ENCODE measurements at places on chromosomes 3 and 15.

DNA sequence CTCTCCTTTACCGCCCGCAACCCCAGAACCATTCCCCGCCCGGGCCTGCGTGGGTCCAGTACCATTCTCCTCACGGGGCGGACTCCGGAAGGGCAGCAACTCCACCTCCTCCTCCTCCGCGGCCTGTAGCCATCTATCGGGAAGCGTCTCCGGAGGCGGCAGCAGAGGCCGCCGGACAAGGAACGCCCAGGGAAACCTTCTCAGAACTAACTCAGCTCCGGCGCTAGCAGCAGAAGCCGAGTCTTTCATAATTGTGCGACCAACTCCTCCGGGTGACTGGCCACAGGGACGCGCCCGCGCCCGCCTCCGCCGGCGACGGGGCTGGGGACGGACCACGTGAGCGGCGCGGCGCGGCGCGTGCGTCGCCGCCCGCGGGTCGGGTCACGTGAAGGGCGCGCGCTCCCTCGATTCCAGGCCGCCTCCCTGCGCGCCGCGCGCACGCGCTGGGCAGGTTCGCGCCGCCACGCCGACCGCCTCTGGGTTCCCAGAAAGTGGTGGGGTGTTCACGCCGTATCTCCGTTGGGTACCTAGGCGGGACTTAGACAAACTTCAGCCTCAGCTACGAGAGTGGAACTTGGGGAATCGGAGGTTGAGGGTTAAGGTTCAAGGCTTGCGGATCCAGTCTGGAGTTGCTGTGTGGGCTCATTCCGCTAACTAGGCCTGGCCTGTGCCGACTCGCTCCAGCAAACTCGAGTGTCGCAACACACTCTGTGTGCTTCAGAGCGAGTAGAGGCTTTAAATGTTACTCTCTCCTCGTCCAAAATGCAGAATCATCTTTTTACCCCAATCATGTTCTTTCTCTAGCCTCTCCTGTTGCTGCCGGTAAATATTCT lies at the start of gene TRPM7:
Gene TRPM7, minus strand, starts transcription at position 329 of the 833 bp plus-strand sequence. Its CDS starts 264 bp downstream, at position 65.
- DNase-seq, result peak; percentile 85

- DNase-seq, result no peak
Measured at GRCh38 chr15:70329179-70329578, 231.5 kb upstream of the TLE3 start.

DNA sequence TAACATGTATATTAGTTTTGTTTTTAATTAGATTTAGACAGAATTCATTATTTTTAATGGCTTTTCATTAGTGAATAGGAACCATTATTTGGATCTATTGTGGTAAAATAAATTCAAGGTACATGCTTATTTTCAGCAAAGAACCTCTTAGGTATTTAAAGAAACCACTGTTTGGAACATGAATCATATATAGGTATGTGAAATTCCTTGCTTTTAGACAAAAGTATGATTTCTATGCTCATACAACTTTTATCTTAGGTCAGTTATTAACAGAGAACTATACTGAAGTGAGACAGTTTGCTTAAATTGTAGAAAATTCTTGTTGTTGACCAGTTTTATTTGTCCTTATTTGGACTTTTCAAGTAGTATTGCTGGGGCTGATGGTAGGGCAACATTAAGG lies 389.9 kb downstream of the FEZF2 start:
- DNase-seq, result no peak

- peak; percentile 11 for DNase-seq
Measured at GRCh38 chr3:128226795-128227395, 73.6 kb downstream of the EEFSEC start.

- no peak for DNase-seq
Measured at GRCh38 chr3:185824051-185825005, 514 bp downstream of the IGF2BP2 start.

GRCh38 chr3:17974206-17974841 lies 231.9 kb upstream of the TBC1D5 start:
- no peak for DNase-seq

DNA sequence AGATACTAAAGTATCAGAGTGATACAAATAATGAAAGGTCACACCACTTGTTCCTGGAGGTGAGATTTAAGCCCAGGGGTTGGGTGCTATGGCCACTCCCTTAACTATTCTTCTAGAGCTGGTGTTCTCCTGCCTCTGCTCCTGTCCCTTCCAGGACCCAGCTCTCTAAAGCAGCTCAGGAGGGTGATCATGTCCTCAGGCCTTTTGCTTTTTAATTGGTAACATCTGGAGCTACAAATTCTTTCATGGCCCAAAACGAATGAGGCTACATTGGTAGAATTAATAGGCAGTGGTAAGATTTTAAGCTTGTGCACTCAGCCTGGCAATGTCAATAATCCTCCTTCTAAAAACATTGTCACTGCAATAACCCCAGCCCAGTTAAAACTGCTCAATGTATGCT lies 38.2 kb upstream of the CNOT10 start:
- no peak for DNase-seq

DNA sequence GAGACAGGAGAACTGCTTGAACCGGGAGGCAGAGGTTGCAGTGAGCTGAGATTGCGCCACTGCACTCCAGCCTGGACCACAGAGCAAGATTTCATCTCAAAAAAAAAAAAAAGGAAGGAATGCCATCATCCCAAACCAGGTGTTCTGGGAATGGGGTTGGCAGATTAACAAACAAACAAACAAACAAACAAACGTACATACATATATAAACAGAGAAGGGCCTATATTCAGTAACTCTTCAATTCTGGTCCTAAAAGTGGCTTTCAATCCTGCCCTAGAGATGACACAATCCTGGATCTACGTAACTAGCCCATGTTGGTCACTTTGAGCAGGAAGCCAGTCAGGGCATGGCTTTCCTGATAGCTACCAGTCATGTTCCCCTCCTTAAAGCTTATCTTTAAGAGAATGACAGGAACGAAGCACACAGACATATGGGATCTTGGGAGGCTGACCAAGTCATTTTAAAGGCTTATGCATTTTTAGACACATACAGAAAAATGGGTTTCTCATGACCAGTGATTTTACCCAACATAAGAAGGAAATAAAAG lies 29.9 kb upstream of the RAB11A start:
- DNase-seq, result no peak

- DNase-seq, result no peak
Measured at GRCh38 chr3:110918963-110919362, 152.7 kb upstream of the NECTIN3 start.

- DNase-seq, result no peak
Measured at GRCh38 chr3:113063126-113063894, 72.5 kb downstream of the GTPBP8 start.

DNA sequence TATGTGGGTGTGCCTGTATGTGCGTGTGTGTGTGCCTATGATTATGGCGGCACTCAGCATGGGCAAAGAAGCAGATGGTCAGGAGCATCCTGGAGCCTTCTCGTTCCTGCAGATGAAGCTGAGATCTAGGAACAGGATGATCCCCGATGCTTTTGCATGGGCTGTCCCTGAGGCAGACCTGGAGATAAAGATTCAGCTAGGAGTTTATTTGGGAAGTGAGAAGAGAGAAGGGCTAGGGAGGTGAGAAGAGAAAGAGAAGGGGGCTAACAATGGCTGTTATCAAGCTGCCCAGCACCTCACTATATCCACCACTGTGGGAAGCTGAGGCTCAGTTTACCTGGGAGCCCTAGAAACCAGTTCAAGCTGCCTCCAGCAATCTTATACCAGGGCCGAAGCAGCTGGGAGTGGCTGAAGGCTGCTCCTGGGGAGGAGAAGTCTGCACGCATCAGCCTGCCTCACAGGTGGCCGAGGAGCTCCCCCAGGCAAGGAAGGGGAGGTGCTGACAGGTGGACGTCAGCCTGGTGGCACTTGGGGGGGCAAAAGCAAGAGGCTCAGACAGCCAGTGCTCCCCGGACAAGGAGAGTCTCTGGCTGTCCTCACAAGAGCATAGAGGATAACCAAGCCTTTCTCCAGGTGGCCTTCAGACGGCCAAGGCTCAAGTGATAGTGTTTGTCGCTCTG lies 94.0 kb upstream of the IQSEC1 start:
- no peak for DNase-seq

DNA sequence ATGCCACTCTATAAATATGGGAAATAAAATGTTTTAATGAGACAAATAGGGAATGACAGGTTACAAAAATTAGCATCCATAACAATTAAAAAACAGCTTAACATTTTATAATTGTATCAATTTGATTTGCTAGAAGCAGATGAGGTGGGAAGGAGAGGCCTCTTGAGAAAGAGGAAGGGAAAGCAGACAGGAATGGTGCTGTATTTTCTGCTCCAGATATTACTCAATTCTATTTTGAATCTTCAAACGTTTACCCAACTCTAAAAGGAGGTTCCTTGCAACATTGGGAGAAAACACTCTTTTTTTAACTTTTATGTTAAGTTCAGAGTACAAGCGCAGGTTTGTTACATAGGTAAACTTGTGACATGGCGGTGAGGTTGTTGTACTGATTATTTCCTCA lies 44.9 kb upstream of the ALDH1A3 start:
- DNase-seq, result no peak

- DNase-seq, result no peak
Measured at GRCh38 chr15:90710436-90711027, 6.6 kb upstream of the BLM start.

DNA sequence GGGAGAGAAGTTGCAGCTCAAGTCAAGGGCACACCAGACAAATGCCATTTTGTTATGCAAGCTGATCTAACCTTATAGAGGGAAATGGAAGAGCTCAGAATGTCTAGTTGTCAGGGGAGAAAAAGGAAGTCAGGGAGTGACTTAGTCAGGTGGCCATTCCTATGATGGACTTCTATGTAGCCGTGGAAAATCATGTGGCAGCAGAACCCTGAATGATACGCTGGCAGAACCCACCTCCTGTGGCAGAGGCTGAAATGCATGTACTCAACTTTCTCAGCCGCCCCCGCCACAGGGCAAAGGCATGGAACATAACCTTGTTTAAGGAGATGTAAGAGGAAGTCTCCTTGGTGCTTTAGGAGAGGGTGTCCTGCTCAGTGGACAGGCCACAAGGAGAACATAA lies 37.7 kb upstream of the PARL start:
- DNase-seq, result no peak

GRCh38 chr15:74233851-74234597 lies 2.1 kb upstream of the CCDC33 start:
- no peak for DNase-seq

DNA sequence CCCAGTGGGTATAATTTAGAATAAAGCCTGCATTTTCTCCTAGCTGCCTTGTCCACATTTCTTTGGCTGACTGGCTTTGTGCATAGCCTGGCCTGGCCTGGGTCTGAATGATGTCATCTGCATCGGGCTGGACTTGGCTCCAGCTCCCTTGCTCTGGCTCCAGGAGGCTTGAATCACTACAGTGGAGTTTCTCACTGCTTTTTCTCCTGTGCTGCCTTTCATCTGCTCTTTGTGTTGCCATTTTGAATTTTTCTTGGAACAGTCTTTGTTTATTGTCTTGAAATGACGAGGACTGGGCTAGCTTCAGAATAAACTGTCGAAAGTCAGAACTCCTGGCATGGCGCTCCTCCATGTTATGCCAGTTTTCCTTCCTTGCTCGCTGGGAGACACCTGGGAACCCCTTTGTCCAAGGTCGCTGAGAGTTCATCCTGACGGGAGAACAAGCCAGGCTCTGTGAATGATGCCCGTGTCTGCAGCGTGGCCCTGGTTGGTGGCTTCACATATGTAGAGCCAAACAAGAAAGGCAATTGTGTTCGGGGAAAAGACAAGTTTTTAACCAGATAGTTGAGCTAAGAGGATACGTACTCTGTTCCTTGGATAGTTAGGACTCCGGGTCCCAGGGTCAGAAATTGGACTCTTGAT lies 258.9 kb downstream of the PDZRN3 start:
- DNase-seq, result no peak

DNA sequence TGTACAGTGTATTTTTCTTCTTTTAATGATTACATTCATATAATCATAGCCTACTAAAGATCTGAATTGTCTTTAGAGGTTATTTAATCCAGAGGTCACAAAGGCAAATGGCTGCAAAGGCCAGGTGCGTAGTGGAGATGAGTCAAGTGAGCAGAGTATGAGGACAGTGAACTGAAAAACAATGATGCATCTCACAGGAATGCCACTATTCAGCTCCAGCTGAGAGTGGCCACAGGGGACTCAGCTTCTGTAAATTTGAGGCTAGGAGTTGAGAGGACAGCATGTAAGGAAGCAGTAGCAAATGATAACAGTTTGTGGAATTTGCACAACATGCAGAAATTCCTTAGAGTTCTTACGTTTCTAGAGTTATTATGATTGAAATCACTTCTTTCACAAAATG lies 50.4 kb downstream of the COL6A5 start:
- no peak for DNase-seq

DNA sequence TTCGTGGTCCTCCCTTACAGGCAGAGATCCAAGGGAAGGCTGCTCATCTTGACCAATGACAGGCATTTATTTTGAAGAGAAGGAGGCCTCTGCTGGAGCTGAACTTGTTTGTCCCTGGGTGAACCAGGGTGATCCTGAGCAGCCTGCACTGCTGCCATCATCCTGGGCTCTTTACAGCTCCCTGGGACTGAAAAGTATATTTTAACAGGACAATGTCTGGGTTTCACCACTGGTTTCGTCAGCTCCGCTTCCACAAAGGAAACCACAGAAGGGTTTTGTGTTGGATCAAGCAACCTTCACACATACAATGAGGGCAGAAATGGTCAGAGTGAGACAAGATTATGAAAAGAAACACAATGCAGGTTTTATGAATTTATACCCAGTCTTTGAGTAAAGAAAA lies 400.7 kb upstream of the TPM1 start:
- no peak for DNase-seq

DNA sequence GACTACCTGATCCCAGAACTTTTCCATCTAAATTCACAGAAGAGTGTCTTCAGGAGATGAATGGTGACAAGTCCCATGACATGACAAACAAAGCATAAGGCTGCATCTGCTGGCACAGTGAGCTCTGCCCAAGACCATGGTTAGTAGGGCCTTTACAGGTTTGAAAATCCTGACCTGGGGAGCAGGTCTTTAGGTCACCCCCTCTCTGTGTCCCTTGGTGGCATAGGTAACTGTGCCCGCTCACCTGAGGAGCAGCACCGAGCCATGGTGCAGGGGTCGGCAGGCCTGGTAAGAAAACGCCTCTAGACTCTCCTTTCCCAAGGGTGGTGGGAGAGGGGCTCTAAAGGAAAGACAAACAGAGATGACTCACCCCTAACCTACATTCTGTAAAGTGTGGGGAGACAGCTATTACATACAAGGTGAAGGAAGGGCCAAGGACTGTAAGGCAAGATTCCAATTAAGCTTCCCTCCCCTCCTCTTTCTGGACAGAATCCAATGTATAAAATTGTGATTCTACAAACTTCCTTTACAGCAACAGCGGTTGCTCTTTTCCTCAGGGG lies 74.0 kb downstream of the SATB1 start:
- DNase-seq, result no peak

GRCh38 chr3:4795905-4796304 lies 183.3 kb upstream of the BHLHE40 start:
- DNase-seq, result no peak
